IPS DF 6.9 (cell line): ENCODE measurements at places on chromosomes 16 and 17.

GRCh38 chr17:75664099-75664549 is 2.8 kb downstream of the RECQL5 start:
- no peak for DNase-seq
- H3K27me3 ChIP-seq: no peaks in the 10 kb centered on the region
- H3K4me1 ChIP-seq: no peaks in the 10 kb centered on the region

DNA sequence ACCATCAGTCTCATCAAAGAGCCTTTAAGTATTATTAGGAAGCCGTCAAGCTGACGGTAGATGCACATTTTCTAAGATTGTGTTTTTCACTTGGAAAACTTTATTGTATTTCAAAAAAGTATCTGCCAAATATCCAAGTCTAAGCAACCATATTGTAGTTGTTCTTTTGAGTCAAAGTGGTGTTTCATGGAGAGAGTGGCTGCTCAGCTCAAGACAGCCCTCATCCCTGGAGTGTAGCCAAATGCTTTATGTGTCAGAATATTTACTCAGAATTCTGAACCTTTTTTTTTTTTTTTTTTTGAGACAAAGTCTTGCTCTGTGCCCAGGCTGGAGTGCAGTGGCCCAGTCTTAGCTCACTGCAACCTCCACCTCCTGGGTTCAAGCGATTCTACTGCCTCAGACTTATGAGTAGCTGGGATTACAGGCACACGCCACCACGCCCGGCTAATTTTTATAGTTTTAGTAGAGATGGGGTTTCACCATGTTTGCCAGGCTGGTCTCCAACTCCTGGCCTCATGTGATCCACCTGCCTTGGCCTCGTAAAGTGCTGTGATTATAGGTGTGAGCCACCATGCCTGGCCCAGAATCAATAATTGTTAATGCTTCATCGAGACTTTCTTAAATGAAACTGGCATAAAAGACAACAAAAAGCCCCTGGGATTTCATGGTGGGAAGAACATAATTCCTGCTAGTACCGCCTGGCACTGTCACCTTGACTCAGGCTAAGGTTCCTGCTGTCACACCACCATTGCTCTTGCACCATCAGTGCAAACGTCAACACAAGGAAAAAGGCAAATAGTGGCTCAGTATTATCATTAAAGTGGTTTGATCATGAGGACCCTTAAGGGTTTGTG is 45.5 kb downstream of the PRKCA start:
- no peaks in the 10 kb centered on the region; the same call in none of the 2 replicates for H3K4me1 ChIP-seq
- DNase-seq: no peak
- no peaks in the 10 kb centered on the region for H3K27me3 ChIP-seq
- no peak overlapping the region for H3K4me3 ChIP-seq

DNA sequence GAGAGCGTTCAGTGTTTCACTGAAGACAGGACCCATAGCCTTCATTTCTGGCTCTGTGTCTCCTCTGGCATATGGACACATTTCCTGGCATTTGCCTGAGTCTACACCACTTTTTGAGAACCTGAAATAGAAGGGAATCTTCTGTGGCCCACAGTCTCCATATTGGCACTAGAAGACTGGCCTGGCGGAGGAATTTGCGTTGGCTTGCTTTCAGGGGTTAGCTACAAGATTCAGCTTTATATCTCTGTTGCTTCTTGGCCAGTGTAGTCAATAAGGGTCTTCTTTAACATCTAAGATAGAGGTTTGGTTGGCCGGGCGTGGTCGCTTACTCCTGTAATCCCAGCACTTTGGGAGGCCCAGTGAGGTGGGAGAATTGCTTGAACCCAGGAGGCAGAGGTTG is 12.8 kb upstream of the CLEC18C start:
- no peaks in the 10 kb centered on the region; the same call in 1 of the 2 replicates for H3K4me1 ChIP-seq
- DNase-seq: no peak
- H3K27ac ChIP-seq: no peak overlapping the region
- no peak overlapping the region for H3K4me3 ChIP-seq
- peaks cover 30% of the 10 kb centered on the region for H3K36me3 ChIP-seq
- no peaks in the 10 kb centered on the region; the same call in 1 of the 2 replicates for H3K27me3 ChIP-seq

DNA sequence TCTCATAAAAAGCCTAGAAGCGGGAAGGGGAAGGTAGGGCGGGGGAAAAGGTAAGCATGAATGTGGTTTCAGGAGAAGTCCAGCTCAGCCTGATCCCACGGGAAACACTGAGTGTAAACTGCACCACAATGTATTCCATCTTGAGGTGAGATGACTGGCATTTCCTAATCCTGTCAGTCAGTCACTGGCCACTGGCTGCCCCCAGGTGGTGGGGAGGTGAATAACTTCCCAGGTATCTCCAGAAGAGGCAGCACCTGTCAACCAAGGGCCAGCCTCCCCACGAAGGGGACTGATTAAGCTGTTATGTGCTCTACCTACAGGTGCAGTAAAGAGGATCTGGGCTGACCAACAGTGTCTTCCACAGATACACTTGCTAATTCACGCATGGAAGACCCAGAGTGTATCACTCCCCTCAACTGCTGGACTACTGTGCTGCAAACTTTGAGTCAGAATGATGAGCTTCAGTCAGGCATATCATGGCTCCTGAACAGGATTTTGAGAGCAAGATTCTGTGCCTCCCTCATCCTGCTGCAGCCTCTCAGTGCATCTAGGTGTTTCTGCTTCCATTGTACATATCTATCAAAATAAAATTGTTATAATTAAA is 108.5 kb upstream of the CCL2 start:
- DNase-seq: no peak
- H3K4me1 ChIP-seq: no peaks in the 10 kb centered on the region; the same call in 1 of the 2 replicates
- no peak overlapping the region for H3K27ac ChIP-seq

GRCh38 chr17:54789101-54789880 is 111.4 kb upstream of the TOM1L1 start:
- no peaks in the 10 kb centered on the region for H3K4me1 ChIP-seq
- H3K27ac ChIP-seq: no peak overlapping the region
- no peaks in the 10 kb centered on the region for H3K27me3 ChIP-seq
- no peak for DNase-seq
- no peaks in the 10 kb centered on the region for H3K36me3 ChIP-seq
- no peak overlapping the region for H3K4me3 ChIP-seq

DNA sequence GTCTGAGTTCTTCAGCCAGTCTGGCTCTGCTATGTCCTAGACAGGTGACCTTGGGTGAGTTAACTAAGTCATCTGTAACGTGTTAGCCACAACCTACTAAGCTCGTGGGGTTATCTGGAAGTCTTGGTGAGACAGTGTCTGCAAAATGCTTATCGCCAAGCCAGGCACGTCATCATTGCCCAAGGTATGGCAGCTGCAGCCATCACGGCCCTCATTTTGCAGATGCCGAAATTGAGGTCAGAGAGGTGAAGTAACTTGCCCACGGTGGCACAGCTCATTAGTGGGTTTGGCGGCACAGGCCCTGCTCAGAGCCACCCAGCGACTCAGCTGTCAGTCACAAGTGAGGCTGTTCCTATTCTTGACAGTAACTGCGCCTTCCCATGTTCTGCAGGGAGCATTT is 79.8 kb downstream of the CMIP start:
- H3K4me3 ChIP-seq: no peak overlapping the region
- no peak for DNase-seq
- no peaks in the 10 kb centered on the region for H3K27me3 ChIP-seq
- no peaks in the 10 kb centered on the region for H3K4me1 ChIP-seq
- H3K27ac ChIP-seq: no peak overlapping the region

DNA sequence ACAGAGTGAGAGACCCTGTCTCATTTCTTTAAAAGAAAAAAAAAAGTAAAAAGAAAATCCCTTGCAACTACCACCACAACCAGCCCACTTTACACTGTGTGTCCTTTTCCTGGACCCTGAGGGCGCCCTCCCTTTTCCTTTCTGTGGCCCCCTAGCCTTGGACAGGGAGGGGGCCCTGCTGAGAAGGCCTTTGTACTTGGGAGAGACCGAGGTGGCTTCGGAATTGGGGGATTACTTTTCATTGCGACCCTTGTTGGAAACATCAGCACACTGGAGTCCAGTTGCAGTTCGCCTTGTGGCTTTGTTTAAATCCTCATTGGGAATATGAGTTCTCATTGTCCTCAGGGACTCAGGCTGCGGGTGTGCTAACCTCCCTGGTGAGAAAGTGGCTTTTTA is 9.4 kb upstream of the DNASE1 start:
- peaks cover 2% of the 10 kb centered on the region; the same call in 1 of the 2 replicates for H3K36me3 ChIP-seq
- no peak for DNase-seq
- H3K27me3 ChIP-seq: no peaks in the 10 kb centered on the region
- H3K4me3 ChIP-seq: no peak overlapping the region
- no peak overlapping the region for H3K27ac ChIP-seq
- H3K4me1 ChIP-seq: peaks cover 12% of the 10 kb centered on the region

DNA sequence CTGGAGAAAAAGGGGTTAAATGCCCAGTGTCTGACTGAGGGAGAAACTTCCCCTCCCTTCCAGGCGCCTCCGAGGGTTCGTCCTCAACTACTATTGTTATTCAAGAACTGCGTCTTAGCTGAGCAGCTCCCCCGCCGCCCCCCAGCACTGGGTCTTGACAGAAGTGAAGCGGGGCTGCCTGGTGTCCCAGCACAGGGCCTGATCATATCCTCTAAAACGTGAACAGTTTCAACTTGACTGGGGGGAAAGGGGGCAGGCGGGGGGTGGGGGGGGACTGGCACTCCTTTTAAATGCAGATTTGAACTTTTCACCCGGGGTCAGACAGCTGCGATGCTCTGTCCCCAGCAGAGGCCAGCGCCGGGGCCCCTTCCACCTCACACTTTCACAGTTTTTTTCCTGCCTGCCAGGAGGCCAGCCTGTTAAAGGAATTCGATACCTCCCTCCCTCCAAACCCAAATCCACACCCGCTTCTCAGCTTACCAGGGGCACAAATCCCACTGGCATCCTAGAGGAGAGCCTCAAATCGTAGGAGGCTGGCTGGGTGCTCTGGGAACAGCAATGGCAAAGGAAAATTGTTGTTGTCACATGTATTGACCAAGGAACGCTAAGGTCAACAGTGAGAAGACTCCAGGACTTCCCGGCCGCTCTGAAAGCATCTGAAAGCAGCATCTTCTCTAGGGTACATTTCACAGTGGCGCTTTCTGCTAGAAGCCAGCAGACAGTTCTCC is 14.5 kb downstream of the ZFHX3 start:
- H3K36me3 ChIP-seq: no peaks in the 10 kb centered on the region
- H3K4me3 ChIP-seq: no peak overlapping the region
- no peak overlapping the region for H3K27ac ChIP-seq

DNA sequence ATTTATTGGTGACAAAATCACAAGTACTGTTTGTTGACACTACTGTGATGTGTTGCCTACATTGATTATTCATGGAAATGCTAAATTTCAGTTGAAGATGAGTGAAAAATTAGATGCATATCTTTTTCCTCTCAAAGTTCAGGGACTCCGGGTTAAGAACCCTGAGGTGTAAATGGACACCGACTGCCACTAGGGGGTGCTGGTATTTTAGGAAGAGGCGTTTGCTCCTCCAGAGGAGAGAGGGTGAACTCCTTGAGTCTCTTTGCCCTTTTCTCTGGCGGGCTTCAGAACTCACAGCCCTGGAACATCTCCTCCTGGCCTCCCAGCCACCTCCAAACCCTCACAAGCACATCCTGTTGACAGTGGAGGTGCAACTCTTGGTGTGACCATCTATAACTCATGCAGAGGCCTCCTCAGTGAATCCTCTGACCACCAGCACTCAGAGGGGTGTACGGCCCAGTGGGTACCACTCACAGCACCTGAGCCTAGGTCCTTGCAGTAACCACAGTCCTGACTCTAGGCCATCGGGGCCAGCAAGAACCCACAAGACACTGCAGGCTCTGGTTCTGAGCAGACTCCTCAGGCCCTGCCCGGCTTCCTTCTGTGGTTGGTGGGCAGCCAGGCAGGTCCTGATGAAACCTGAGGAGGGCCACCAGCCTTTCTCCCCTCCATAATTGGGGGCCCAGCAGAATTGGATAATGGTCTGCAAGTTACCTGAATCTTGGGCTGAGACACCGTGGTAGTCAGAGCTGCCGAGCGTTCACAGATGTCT is 26.2 kb upstream of the PIK3R5 start:
- no peaks in the 10 kb centered on the region for H3K27me3 ChIP-seq
- no peaks in the 10 kb centered on the region for H3K36me3 ChIP-seq
- H3K27ac ChIP-seq: no peak overlapping the region

DNA sequence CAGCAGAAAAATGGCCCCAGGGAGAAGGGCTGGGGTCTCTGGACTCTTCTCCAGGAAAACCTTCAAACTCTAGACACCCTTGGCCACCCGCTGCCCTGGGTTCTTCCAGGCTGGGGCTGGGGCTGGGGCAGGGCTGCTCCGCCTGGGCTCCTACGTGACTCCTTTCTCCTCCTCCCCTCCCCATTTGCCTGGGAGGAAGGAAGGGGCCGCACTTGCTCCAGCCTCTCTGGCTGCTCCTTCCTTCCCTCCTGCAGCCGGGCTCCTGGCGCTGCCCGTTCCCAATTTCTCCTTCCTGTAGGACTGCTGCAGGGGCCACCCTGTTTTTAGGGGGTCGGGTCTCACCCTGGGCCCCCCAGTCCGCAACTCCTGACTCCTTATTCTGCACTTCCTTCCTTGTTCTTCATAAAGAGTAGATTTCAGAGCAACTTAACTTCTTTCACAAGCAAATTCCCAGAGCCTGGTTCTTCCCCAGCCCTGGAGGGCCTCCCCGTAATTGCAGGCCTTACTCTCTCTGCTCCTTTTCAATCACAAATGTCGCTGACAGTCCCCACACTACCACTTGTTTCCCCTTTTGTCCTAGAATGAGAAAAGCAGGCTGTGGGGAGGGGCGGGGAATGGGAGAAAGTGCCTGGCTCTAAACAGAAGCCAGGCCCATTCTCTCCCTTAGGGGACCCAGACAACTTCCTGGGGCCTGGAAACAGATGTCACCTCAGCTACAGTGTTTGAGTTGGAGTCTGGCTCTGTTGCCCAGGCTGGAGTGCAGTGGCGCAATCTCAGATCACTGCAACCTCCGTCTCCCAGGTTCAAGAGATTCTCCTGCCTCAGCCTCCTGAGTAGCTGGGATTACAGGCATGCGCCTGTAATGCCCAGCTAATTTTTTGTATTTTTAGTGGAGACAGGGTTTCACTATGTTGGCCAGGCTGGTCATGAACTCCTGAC is 137.8 kb downstream of the ENGASE start:
- H3K4me1 ChIP-seq: peaks cover 12% of the 10 kb centered on the region
- H3K4me3 ChIP-seq: no peak overlapping the region
- DNase-seq: no peak
- no peaks in the 10 kb centered on the region for H3K27me3 ChIP-seq
- H3K36me3 ChIP-seq: no peaks in the 10 kb centered on the region
- H3K27ac ChIP-seq: no peak overlapping the region

- no peaks in the 10 kb centered on the region for H3K36me3 ChIP-seq
- no peaks in the 10 kb centered on the region for H3K4me1 ChIP-seq
- H3K27me3 ChIP-seq: no peaks in the 10 kb centered on the region
- H3K27ac ChIP-seq: no peak overlapping the region
These were observed 9.4 kb downstream of the ITGAX start for GRCh38 chr16:31364421-31364820.

- no peaks in the 10 kb centered on the region for H3K4me1 ChIP-seq
- H3K4me3 ChIP-seq: no peak overlapping the region
- no peak overlapping the region for H3K27ac ChIP-seq
- no peak for DNase-seq
These were observed 114.2 kb upstream of the MON1B start for GRCh38 chr16:77076839-77077238.
